G401 (cell line): ENCODE measurements at places on chromosomes 3 and 15.
A peak's percentile ranks its signal among the peaks of the same experiment; 100 is the strongest.

GRCh38 chr3:36843065-36844051 lies 79.0 kb upstream of the DCLK3 start:
- peak; percentile 69 for DNase-seq

GRCh38 chr3:32460031-32460749 lies 42.5 kb downstream of the CMTM6 start:
- no peak for DNase-seq

- DNase-seq, result no peak
These were observed 3.0 kb downstream of the SMC4 start for GRCh38 chr3:160402221-160403027.

- no peak for DNase-seq
These were observed 46.2 kb downstream of the GHSR start for GRCh38 chr3:172402090-172402489.

- peak; percentile 61 for DNase-seq
These were observed 70.4 kb downstream of the ARPP21 start for GRCh38 chr3:35709691-35710090.

- no peak for DNase-seq
These were observed 141.0 kb upstream of the HACD2 start for GRCh38 chr3:123725652-123726400.

GRCh38 chr15:76200641-76201105 lies 110.6 kb downstream of the ETFA start:
- no peak for DNase-seq

DNA sequence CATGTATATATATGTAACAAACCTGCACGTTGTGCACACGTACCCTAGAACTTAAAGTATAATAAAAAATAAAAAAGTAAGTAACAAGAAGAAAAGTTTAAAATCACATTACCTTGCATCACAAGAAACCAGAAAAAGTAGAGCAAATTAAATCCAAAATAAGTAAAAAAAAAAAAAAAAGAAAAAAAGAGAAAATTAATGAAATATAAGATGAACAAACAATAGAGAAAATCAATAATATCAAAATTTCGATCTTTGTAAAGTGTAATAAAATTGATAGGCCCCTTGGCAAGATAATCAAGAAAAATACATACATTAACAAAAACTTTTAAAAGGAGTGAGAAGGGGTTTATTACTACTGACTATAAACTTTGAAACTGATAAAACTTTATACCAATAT lies 7.4 kb upstream of the BHLHE40 start:
- DNase-seq, result no peak
